ENCODE measurements at places on chromosomes 5 and 9.

DNA sequence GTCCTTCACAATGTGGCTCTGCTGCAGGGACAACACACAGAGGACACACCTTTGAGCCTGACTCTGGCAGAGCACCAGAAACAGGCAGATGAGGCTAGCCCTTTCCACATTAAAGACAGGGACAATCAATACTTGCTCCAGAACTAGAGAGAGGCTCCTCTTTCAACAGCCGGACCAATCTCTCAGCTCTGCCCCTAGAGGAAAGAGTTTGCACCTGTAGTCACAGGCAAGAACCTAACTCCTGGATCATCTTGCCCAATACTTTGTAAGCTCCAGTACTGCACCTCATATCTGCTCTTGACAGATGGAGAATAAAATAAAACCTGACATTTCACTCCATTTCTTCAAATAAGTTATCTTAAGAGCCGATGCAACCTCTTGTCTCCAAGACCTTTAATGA, 52.1 kb downstream of the EPB41L4A start:
- no peak for DNase-seq

DNA sequence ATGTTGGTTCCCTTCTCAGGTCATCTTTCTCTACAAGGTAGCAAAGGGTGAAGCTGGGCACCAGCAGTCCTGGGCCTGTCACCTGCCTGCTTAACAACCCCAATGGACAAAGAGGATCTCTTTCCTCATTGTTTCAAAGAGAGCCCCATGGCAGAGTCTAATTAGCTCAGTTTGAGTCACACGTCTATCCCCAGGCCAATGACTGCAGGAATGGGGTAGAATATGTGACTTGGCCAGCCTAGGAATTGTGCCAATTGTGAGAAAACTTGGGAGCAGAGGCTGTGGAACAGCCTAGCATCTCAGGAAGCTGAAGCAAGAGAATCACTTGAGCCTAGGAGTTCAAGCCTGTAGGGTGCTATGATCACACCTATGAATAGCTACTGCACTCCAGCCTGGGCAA, 3.6 kb upstream of the RAPGEF1 start:
- no peak for DNase-seq

GRCh38 chr9:88614359-88614758, 79.4 kb downstream of the NXNL2 start:
- DNase-seq, result no peak

DNA sequence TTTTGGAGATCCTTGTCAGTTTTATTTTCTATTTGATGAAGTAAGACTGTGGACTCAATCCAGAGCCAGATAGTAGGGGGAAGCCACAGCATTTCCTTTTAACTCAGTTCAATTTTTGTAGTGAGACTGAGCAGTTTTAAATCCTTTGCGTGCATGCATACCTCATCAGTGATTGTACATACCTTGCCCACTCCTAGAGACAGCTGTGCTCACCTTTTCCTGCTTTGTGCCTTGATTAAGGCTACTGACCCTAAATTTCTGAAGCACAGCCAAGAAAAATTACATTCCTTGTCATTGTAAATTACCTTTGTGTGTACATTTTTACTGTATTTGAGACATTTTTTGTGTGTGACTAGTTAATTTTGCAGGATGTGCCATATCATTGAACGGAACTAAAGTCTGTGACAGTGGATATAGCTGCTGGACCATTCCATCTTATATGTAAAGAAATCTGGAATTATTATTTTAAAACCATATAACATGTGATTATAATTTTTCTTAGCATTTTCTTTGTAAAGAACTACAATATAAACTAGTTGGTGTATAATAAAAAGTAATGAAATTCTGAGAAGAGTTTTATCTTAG, 17.8 kb downstream of the DIMT1 start:
- no peak for DNase-seq

DNA sequence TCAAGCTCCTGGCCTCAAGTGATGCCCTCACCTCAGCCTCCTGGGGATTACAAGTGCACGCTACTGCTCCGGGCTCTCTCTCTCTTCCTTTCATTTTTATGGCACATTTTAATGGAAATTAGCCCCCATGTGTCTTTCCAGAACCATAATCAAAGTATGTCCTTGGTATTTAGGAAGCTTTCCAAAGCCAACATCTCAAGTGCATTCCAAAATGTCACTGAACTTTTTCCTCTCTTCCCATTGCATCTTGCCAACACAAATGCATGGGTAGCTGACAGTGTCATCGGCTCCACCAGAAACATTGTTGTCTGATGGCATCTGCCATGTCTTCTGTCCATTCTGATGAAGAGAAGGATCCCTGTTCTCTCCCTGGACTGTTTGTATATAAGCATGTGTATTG, 90.5 kb upstream of the ANXA1 start:
- no peak for DNase-seq

DNA sequence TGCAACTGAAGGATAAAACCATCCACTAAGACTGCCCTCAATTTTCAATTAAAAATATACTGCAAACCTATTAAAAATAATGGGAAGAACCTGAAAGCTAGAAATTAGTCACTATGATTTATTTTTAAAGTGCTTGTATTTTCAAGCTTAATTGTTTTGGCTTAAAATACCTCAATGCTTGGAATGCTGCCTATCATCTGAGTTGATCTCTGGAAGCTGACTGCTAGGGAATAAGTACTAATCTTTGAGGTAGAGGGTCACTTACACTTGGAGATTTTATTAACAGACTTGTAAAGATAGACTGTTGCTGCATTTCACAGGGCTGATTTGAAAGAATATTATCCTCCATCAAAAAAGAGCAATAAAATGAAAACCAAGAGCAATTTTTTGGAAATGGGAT, 6.2 kb downstream of the PCSK1 start:
- no peak for DNase-seq

- DNase-seq, result no peak
Measured at GRCh38 chr9:124042201-124042721, 30.7 kb downstream of the LHX2 start.

DNA sequence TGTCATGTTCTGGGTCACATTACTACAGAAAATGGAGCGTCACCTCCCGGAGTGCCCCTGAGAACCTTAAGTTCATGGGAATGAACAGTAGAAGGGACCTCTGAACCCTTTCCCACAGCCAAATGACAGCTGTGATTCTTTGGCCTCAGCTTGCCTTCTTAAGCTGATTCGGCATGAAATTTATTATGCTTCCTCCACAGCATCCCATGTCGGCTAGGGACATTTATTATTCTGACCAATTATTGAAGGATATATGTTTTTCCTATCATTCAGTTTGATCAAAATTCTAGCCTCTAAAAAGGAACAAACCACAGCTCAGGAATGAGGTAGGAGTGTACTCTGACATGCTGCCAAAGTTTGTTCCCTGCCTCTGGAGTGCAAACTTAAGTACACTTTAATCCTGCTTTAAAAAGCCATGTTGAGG, 440.6 kb downstream of the CETN3 start:
- no peak for DNase-seq

DNA sequence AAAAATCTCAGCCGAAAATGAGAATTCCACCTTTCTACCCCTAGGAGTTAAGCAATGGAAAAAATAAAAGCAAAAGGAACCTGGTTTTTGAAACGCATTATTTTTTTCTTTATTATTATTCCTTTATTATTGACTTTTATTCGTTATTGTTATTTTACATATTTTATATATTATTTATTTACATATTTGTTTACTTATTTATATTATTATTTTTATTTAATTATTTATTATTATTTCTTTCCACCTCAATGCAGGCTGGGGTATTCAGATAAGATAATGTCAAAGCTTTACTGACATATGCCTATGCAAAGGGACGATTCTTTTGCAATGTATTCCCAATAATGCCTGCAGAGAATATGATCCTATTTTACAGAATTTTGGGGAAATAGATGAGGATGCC, 16.7 kb downstream of the UGT3A2 start:
- no peak for DNase-seq

DNA sequence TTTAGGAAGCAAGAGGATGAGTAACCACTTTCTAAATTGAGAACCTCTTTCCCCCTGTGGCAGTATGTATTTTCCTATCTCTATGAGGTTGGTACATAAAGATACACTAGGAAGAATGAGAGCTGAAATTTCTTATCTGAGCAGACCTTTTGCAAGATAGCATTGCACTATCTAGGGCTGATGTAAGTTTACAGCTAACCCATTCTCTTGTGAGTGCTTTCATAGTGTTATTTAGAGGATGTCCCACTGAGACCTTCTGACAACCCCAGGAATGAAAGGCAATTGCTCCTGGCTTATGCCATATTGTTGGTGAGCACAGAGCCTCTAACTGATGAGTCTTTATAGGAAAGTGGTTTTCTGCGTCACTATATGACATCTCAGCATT, 1209.3 kb upstream of the CDH6 start:
- no peak for DNase-seq

DNA sequence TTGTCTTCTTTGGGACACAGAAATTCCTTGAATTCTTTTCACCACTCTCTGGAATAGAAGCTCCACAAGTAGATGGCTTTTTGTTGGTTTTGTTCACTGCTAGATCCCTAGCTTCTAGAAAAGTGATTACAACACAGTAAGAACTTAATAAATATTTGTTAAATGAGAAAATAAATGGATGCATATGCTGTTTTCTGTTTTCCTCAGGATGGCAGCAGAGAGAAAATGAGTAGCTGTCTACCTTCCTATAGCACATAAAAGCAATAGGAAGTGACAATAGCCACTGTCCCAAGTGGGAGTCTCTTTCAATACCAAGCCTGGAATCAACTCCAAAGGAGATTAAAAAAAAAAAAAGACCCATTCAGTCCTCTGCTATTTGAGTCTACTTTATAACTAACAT, 100.6 kb upstream of the NREP start:
- DNase-seq, result no peak

- no peak for DNase-seq
Measured at GRCh38 chr5:152185547-152186245, 219.4 kb downstream of the NMUR2 start.

DNA sequence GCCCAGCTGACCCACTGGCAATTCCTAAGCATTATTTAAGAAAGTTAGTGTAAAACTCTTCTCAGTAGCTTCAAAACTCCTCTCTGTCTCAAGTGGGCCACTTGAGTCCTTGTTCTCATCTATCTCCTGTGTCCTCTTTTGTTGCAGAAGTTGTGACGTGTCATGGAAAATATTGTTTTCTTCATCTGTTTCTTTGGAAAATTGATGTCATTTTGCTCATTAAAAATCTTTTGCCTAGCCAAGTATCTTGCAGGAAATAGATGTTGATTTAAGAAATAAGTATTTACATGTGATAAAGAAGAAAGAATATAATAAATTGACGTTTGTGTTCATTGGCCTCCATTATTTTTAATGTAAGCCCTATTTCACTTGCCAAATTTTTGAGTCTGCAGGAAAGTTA, 1158.4 kb upstream of the SEMA6A start:
- DNase-seq, result no peak

- no peak for DNase-seq
Measured at GRCh38 chr9:38343552-38343951, 49.0 kb upstream of the ALDH1B1 start.

- DNase-seq, result no peak
Measured at GRCh38 chr9:137273095-137273490, 4.4 kb upstream of the TOR4A start.

DNA sequence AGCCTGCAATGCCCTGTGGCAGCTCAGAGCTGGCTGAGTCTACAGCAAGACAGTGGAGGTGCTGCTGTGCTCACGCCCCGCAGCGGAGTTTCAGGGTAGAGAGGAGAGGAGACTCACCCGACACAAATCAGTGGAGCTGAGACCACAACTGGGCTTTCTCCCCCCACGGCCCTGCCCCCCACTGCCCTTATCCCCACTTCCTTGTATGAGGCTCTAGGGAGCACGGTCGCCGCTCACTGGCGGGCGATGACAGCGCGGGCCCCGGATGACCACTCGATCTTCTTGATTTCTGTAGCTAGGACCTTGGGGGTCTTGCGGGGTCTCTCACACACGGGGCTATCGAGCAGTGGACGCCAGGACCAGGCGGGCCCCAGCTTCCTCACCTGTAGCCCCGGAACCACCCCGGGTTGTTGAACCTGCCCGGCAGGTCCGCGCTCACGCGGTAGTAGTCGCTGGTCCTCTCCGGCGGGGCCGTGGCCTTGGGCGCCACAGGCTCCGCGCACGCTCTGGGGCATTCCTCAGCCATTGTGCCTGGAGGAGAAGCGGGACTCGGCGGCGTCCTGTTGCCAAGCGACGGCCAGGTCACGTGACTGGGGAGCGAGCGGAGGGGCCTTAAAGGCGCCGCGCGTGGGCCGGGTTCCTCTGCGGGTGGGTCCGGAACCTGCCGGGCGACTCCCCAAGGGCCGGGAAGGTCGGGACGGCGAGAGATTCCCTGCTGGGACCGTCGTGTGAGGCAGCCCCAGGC, 984 bp upstream of the MRPS2 start:
- peak; percentile 91 for DNase-seq

GRCh38 chr5:2206293-2207108, 323.8 kb upstream of the IRX4 start:
- no peak for DNase-seq

DNA sequence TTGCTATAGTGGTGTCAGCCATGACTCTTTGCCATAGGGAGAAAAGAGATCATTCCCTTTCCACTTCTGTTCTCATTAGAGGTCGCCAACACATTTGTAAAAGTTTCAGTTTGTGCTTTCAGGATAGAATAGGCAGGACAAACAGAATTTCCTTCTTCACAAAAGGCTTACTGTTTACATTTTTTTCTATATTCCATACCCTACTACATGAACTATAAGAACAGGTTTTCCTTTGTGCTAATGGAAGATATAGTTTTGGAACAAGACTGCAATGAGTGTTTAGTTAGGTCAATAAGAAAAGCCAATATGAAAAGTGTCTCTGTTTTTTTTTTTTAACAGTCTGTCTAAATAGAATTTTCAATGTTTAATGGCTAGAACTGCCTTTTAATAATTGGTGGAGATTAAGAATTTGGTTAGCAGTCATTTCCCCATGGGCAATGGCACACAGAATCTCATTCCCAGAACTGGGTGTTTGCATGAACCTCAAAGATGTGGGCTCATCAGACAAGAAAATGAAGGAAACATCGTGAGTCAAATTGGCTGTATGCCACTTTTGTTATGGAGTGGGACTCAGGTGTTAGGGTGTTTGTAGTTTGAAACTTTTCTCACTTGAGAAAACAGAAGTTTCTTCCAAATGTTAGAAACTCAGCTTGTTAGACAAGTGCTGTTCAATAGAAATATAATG, 75.2 kb upstream of the PRLR start:
- no peak for DNase-seq

GRCh38 chr5:179907556-179908324, at the start of gene TBC1D9B:
Gene TBC1D9B (minus strand): TSS chr5:179907897. CDS start chr5:179907821, 76 bp downstream.
- peak; percentile 78 for DNase-seq

DNA sequence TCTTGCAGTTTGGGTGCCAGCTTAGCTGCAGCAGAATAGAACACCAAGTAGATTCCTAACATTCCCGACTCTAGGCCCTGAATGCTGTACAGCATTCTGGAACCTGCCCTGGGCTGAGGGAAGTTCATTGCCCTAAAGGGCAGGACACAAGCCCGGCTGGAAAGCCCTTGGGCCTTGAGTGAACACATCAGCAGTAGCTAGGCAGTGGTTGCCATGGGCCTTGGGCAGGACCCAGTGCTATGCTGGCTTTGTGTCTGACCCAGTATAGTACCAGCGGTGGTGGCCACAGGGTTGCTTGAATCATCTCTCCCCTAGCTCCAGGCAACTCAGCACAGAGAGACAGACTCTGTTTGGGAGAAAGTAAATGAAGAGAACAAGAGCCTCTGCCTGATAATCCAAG, 137.8 kb downstream of the AGTPBP1 start:
- no peak for DNase-seq

Measured in inflammatory macrophage treated with lipopolysaccharide for 4 hours (primary cell).